ENCODE measurements at places on chromosomes 7 and 10.

DNA sequence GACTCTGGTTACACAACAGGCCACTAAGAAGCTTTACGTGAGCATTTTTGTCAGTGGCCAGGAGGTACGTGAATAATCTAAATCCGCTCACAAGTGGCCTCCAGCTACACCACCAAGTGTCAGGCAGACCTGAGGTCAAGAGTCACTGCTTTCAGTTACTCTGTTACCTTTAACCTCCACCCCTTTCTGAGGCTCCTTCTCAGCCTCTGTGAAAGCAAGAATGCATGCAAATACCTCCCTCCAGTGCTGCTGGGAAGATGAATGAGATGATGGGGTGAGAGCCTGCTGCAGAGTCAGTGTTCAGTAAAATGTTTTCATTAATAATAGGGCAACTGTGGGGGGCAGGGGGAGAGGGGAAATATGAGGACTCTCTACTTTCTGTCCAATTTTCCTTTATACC is 11.2 kb downstream of the DDC start:
- no peak for DNase-seq

- DNase-seq = no peak
These were observed 720 bp upstream of the RFC2 start for GRCh38 chr7:74254858-74255379.

- DNase-seq = no peak
These were observed at the start of gene AKR1C8 for GRCh38 chr10:5184987-5185775. Gene AKR1C8, minus strand, starts transcription at chr10:5185150. Its CDS starts 46 bp downstream, at chr10:5185104.

GRCh38 chr7:17679458-17679857 is 260.8 kb downstream of the SNX13 start:
- no peak for DNase-seq

GRCh38 chr10:5622186-5622960 is 44.0 kb downstream of the ASB13 start:
- no peak for DNase-seq

DNA sequence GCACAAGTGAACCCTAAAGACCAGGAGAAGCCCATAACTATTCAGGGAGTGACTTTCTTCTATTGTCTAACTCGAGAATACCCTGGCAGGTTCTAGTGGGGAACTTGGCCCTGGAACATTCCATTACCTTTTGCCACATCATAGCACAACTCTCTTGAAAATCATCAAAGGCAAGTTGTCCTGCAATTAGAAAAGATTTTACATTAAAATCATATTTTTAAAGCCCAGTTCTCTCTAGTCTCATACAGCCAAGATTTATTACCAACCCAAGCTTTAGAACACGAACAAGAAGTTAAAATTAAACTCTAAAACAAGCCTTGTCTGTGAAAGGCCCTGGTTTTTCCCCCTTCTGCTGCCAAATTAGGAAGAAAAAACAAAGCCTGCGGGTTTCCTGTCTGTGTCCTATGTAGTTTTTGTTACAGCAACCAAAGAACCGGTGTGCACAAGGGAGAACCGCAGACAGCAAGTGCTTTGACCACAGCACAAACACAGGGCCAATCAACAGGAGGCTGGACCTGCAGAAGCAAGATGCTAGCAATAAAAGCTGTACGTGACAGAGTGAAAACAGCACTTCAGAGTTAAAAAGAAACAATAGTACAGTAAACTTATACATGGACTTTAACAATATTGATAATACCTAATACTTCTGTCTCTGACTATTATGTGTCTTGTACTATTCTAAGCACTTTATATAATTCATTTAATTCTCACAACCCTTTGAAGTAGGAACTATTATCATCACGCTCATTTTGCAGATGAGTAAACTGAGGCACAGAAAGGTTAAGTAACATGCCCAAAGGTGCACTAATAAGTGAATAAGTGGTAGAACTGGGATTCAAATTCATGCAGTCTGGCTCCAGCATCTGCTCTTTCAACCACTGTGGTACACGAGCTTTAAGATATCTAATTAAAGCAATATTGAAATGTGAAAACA is 65.8 kb downstream of the STK17A start:
- DNase-seq = peak; percentile 90

DNA sequence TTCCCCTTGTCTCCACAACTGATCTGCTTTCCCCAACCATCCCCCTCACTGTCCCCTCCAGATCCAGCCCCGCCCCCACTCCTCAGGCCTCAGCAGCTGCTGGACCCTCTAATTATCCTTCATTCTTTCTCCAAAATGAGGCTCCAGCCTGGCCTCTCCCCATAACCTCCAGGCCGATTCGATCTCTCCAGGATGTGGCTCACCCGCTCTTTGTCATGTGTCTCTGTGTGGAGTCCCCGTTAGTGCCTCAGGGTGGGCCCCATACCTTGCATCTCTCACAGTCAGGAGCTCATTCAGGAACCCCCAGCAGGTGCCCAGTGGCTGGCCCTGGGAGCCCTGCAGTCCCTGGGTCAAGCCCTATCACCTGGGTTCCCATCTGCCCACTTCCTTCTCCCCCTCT is 1.3 kb downstream of the PILRA start:
- DNase-seq = no peak

GRCh38 chr10:46228563-46229071 is 58.2 kb upstream of the ANTXRL start:
- peak; percentile 56 for DNase-seq

GRCh38 chr10:74056050-74056818 is 58.3 kb downstream of the VCL start:
- DNase-seq = peak; percentile 8

DNA sequence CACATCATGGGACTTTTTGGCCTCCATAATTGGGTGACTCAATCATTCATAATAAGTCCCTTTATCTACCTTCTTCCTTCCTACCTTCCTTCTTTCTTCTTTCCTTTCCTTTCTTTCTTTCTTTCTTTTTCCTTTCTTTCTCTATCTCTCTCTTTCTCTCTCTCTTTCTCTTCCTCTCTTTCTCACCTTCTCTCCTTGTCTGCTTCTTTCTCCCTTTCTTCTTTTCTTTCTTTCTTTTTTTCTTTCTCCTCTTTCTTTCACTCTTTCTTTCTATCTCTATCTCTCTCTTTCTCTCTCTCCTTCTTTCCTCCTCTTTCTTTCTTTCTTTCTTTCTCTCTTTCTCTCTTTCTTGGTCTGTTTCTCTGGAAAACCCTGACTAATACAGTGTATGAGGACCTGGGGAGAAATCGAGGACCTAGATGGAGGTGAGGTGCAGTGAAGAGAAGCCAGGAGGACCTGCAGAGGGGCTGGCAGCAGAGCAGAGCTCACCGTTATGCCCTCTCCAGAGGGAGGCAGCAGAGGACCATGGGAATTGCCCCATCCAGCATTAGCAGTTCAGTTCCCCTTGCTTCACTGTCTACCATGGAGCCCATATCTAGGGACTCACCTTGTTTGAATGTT is 52.7 kb upstream of the BTRC start:
- DNase-seq = peak; percentile 29

DNA sequence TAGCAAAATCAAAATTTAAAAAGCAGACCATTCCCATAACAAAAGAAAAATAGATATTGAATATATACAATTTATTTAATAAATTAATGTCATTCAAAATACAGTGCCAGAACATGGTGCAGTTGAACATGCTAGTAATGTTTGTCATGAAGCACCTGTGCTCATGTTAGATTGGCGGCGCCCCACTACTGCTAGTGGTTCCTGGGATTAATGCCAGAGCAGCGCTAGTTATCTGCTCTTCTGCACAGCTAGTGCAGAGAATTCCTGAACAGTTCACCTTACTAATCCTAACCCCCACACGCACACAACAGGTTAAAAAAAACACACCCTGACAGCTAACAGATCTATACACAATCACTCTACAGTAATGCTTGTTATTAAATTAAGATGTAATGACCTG is 23.4 kb downstream of the KBTBD2 start:
- no peak for DNase-seq

DNA sequence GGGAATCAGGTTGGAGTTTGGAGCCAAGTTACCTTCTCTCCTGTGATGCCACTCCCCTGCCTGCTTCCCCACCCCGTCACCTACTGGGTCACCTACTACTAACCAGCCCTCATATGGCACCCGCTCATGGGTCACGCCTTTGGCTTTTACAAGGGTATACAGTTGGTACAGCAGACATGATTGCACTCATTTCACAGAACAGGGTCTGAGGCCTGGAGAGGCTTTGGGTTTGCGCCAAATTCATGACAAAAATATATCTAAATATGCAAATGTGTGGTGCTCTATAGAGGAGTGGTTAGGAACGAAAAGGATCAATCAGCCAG is 10.7 kb downstream of the CRYGN start:
- no peak for DNase-seq

DNA sequence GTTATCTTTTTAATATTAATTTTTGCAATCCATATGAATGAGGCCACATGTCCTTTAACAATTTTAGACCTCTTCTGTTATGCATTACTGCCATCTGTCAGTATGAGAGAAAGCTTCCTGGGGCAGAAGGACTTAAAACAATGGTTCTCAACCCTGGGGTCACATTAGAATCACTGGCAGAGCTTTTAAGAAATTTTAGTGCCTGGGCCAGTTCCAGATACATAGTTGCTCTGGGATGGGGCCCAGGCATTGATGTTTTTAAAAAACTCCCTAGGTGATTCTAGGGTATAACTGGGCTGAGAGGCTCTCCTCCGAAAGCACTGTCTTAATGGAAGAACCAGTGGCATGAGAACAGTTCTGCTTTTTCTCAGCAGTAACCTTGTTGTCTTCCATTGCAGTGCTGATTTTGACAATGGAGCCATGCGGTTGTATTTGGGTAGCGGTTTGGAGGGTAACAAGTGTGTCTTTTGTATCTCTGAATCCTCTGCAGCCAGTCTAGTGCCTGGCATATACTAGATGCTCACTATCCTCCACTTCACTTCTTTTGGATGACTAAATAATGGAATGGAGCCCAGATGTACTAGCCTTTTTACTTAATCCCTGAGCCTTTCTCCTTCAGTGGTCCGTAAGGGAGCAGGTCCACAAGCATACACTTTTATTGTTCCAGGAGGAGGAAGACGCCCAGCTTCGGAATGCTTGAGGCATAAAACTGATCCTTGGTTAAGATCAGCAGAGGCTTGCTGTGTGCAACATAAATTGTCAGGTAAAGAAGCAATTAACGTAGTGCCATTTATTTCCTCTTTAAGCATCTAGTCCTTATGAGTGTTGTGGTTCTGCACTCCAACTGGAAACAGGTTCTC is 227.1 kb downstream of the AUTS2 start:
- no peak for DNase-seq

DNA sequence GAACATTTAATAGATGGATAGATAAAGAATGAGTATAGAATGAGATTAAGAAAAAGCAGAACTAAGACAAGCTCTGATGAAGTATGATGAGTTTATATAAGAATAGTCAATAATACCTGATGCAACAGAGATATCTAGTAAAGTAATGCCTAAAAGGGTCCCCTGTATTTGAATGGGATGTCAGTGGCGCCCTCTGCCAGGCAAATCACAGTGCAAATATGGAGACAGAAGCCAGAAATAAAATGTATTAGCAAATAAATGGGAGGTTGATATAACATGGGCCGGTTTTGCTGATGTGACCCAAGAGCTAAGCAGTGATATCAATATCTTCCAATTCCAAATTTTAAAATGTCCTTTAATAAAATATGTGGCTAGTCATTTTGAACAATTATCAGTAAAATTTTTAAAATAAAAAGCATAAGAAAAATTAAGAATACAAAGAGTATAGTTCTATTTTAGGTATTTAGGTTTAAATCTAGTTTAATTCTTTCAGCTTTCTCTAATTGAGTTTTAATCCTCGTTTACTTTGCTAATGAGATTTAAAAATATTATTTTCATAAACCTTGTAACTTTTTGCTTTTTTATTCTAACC is 62.6 kb downstream of the ADK start:
- peak; percentile 58 for DNase-seq

- DNase-seq = no peak
These were observed 573.4 kb upstream of the IGFBP3 start for GRCh38 chr7:46494441-46494840.

GRCh38 chr10:118607768-118608354 is 12.4 kb upstream of the PRLHR start:
- no peak for DNase-seq

- DNase-seq = no peak
These were observed 74.2 kb upstream of the CYTH3 start for GRCh38 chr7:6346581-6346980.

DNA sequence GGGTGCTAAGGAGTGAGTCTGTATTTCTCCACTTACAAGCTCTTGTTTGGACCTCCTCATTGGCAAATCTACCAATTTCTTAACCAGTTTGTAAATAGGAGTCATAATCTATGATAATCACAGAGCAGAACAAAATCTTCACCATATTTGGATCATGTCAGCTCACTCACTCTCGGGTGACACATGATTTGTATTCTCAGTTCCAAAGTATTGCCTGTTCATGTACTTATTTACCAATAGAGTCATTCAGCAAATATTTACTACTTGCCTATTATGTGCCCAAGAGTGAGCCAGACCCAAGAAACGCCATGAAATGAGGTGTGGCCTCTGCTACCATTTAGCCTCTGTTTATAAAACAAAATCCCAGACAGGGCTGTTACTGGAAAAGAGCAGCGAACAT is 114.8 kb downstream of the TSPAN12 start:
- no peak for DNase-seq

- no peak for DNase-seq
These were observed 100.4 kb upstream of the ARHGAP21 start for GRCh38 chr10:24824124-24824523.

GRCh38 chr7:151517601-151518104 is 2.0 kb downstream of the RHEB start:
- no peak for DNase-seq

DNA sequence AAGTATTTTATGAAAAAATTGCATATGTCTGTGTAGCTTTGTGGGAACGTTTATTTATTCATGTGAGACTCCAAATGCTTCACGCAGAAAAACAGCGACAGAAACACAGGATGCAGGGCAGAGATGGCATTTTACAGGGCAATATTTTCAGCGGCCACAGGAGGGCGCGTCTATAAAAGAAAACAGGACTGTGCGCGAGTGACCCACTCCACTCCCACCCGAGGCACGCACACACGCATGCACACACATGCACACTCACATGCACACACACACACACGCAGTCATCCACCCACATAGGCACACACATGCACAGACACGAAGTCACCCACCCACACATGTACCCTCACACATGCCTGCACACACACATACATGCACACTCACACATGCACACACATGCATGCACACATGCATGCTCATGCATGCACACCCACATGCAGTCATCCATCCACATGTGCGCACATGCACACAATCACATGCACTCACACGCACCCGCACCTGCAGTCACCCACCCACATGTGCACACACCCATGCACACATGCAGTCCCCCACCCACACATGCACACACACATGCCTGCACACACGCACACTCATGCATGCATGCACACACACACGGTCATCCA is 96.3 kb downstream of the DNAJB6 start:
- DNase-seq = peak; percentile 41

GRCh38 chr10:130758529-130758928 is 553.0 kb downstream of the TCERG1L start:
- no peak for DNase-seq

- DNase-seq = no peak
These were observed 10.8 kb downstream of the ICA1 start for GRCh38 chr7:8251195-8251594.

Data from CD4-positive, alpha-beta T cell treated with Interleukin-1 beta for 1 hour (primary cell).